ENCODE measurements at places on chromosomes 11 and 22.

DNA sequence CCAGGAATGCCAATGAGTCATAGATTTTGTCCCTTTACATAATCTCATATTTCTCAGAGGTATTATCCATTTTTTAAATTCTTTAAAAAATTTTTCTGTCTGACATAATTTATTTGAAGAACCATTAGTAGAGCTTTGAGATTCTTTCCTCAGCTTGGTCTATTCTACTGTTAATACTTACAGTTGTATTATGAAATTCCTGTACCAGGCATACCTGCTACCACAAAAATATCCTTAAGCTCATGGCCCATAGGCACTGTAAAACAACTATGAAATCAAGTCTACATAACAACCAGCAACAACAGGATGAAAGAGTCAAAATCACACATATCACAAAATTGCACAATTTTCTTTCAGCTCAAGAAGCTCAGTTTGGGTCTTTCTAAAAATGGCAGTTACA lies 541.3 kb downstream of the LUZP2 start:
- no peak for DNase-seq

- no peak for DNase-seq
Observed at GRCh38 chr11:764322-765024, 12.8 kb downstream of the GATD1 start.

DNA sequence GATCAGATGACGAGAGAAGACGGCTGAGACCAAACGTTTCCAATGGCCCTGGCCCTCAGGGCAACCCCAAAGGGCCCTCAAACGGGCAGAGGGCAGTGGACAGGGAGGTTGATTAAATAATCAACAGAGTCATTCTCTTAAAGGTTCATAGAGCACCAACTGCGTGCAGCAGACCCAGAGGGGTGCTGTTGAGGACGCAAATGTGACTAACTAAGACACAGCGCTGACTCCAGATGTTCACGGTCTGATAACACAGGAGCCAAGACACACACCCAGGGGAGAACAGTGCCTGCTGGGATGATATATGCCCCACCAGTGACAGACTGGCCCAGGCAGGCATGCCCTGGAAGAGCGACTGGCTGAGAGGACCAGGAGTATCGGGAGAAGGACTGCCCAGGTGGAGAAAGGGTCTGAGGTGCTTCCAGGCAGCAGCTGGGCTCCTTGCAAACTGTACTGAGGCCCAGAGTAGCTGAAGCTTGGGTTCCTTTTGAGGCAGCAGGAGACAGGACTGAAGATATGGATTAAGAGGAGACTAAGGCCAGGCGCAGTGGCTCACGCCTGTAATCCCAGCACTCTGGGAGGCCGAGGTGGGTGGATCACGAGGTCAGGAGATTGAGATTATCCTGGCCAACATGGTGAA lies 7.7 kb downstream of the VWCE start:
- no peak for DNase-seq

GRCh38 chr11:104333977-104334376 lies 170.0 kb upstream of the PDGFD start:
- no peak for DNase-seq

DNA sequence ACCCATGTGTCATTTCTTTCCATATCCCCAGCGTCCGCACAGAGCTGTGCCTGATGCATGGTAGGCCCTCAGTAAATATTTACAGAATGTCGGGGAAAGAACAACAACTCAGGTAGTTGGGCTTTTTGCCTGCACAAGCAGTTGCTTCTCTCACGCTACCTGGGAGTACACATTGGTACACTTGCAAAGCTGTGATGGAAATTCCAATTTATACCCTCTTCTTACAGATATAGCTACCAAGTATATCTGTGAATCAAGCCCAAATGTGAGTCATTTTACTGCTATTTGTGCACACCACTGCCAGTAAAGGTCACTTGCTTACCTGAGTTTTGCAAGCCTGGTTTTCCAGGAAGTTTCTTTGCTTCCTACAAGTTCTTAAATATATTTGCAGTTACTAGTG lies 333.0 kb upstream of the NARS2 start:
- DNase-seq = no peak

GRCh38 chr11:59247531-59248227 lies 35.0 kb upstream of the MPEG1 start:
- DNase-seq = no peak

GRCh38 chr11:74388678-74389327 lies 9.4 kb downstream of the PGM2L1 start:
- peak; percentile 53 for DNase-seq

DNA sequence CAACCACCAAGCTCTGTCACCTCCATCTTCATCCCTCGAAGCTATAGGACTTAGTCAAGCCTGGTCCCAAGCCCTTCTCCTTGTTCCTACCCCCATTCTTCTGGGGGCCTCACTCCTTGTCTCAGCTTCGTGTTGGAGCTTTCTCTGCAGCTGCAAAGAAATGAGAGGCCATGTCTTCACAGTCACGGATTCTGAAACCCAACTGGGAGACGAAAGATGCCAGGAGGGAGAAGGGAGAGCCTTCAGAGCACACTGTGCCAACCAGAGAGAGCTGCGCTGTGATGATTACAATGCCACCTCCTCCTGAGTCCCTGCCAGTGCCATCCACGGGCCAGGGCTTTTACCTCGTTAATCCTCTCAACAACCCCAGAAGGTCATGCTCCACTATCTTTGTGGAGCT lies 469.3 kb downstream of the TBC1D22A start:
- no peak for DNase-seq

GRCh38 chr11:9126636-9127035 lies 35.2 kb upstream of the SCUBE2 start:
- DNase-seq = no peak
